ENCODE measurements at places on chromosomes 1 and 21.

GRCh38 chr1:182147136-182147820 lies 85.8 kb upstream of the ZNF648 start:
- DNase-seq = no peak

GRCh38 chr1:39293375-39294070 lies 89.0 kb downstream of the MACF1 start:
- DNase-seq = no peak

DNA sequence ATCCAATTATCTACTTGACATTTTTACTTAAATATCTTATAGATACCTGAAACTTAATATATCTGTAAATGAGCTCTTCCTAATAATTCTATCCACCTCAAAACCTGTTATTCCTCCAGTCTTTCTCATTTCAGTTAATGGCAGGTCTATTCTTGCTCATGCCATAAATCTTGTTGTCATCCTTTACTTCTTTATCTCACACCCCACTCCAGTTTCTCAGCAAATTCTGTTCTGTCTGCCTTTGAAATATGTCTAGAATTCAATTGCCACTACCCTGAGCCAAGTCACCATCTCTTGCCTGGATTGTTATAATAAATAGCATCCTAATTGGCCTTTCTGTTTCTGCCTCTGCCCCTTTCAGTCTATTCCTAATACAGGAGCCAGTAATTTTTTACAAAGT lies 105.8 kb downstream of the MAN1A2 start:
- DNase-seq = no peak

DNA sequence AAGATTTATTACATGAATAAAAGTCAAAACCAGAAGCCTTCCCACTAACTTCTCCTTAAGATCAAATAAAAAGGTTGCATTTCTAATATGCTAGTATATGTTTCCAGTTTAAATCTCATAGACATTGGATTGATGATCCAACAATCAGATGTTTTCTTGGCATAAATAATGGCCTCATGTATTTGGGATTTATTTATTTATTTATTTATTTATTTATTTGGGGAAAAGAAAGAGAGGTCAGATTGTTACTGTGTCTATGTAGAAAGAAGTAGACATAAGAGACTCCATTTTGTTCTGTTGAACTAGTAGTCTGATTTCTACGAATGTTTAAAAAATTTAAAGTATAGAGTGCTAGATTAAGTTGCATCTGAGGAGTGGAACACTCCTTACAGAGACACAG lies 422.4 kb downstream of the ADGRL2 start:
- DNase-seq = no peak

GRCh38 chr1:58883037-58883887 lies 99.4 kb upstream of the JUN start:
- DNase-seq = no peak

GRCh38 chr1:40421431-40422384 lies 28.6 kb upstream of the ZFP69B start:
- peak; percentile 100 for DNase-seq

DNA sequence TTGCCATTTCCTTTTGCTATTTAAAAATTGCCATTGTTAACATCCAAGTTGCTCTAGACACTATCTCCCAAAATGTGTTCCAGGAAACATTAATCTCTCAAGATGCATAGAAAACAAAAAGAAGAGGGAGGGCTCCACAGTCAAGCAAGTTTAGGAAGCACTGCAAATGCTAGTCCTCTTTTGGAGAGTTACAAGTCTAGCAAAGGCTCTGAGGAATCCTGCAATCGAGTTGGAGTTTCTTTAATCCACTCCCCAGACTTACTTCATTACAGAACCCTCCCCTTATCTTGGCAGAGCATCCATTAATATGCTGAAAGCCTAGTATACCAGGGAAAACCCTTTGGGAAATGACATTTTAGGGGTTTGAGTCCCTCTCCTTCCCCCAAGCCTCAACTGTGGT lies 147.9 kb downstream of the SYF2 start:
- no peak for DNase-seq

DNA sequence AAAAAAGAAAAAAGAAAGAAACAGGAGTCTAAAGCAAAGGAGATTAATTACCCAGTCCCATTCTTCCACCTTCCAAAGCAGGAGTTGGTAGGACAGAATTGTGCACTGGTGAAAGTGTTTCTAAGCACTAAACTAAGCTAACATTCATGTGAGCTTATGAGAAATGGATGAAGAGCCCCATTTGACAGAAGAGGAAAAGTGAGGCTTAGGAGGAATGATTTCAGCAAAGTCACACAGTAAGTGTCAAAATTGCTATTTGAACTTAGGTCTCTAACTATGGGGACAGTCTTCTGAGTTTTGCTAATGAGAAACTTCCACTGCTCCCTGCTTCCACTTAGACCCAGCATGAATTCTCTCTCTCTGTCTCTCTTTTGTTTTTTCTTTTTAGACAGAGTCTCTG lies 18.7 kb downstream of the LCK start:
- DNase-seq = no peak

DNA sequence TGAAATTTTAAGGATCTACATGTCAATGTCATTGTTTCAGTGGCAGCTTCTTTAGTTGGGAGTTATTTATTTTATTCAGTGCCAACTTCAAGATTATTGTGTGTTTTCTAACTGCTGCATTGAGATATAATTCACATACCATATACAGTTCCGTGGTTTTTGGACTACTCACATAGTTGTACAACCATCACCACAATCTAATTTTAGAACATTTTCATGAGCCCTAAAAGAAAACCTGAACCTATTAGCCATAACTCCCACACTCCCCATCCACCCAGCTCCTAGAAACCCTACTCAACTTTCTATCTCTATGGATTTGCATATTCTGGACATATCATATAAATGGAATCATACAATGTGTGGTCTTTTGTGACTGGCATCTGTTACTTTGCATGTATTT lies 220.0 kb downstream of the LRRC40 start:
- no peak for DNase-seq

DNA sequence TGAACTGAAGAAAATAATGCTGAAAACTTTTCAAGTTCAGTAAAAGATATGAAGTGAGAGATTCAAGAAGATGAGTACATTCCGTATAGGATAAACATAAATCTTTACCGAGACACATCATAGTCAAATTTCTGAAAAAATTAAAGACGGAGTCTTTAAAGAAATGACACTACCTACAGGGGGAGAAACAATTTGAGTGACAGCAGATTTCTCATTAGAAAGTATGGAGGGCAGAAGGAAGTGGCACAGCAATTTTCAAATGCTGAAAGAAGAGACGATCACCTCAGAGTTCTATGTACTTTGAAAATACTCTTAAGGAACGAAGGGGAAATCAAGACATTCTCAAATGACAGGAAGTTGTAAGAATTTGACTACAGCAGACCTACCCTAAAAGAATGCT lies 271.2 kb downstream of the ZP4 start:
- DNase-seq = no peak

- DNase-seq = no peak
Observed at GRCh38 chr1:152965853-152966252, 4.6 kb upstream of the SPRR4 start.

DNA sequence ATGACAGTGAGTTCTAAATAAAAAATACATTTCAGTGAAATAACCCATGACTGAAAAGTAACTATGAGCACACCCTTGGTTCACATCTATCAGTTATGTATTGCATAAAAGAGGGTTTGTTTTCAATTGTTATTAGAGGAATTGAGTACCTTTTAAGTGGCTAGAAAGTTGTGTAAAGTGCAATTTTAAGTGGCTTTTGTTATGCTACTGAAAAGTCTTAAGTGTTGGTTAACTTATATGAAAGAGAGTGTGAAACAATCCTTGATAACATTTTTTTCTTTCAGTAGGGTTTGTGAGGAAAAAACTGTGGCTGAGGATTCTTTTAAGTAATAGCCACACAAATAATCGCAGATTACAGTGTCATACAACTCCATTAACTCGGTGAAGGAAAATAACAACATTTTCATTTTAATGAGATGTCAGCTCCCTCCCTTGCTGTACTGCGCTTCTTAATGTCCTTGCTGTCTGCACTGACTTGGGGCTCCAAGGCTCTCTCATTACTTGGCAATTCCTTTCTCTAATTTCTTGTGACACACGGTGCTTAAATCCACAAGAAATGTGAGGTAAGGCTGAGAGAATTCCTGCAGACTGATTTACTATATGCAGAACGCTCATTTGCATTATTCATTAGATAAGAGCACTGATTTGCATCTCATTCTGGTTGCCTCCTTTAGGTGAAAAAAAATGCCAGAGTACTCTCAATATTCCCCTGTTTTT lies 40.6 kb downstream of the NTNG1 start:
- no peak for DNase-seq

GRCh38 chr1:53336146-53336545 lies 8.3 kb upstream of the LRP8 start:
- DNase-seq = no peak

DNA sequence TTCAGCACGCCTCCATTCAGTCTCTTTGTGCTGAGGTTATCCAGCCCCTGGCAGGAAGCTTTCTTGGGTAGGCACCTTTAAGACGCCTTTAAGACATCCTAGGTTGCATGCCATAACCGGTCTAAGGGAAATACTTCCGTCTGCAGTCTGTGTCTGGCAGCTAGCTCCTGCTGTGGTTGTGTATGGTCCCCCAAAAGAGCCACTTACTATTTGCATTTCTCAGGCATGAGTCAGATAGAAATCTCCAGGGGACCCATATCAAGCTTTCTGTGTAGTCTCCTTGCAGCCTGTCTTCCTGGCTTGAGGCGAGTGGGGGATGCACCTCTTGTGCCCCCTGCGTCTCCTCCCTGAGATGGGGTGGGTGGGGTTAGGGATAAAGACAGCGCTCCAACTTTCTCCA lies 10.0 kb upstream of the RYR2 start:
- DNase-seq = no peak

DNA sequence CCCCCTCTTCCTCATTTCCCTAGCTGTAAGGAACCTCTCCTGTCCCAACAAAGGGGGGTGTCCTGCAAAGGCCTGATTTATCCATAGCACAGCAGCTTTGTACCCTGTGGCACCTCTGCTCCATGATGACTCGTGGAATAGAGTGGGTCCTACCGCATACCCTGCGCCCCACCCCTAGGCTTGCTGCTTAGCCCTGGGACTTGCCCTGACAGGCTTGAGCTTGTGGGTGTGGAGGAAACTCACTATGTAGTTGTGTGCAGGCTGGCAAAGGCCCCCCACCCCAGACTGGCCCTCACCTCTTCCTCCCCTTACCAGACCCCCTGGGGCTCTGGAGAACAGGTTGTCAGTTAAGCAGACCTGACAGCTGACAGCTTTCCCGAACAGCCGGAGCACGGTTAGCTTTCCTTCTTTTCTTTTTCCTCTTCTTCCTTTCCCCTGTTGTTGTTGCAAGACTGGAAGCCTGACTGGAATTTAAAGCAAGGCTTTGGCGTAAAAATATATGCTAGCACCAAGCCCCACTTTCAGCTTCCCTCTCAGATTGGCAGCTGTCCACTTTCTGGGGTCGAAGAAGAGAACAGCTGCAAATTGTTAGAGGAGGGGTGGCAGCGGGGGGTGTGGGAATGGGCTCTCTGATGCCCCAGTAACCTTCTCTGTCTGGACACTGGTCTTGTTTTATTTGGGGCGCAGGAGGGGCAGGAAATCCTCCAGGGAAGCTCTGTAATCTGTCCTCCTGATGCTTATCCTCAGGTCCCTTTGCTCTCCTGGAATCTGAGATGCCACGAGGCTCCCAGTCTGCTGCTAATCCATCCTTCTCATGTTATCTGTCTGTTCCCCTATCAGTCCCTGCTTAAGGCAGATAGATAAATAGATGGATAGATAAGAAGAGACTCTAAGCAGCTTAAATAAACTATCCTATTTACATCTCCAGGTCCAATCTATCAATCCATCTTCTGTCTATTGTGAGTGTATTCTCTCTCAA lies 134.6 kb downstream of the BRINP2 start:
- no peak for DNase-seq

GRCh38 chr1:61089741-61090140 lies 7.4 kb downstream of the NFIA start:
- no peak for DNase-seq

GRCh38 chr1:59986516-59987310 lies 60.1 kb upstream of the CYP2J2 start:
- DNase-seq = no peak

GRCh38 chr1:195278644-195279043 lies 1329.6 kb downstream of the KCNT2 start:
- no peak for DNase-seq

DNA sequence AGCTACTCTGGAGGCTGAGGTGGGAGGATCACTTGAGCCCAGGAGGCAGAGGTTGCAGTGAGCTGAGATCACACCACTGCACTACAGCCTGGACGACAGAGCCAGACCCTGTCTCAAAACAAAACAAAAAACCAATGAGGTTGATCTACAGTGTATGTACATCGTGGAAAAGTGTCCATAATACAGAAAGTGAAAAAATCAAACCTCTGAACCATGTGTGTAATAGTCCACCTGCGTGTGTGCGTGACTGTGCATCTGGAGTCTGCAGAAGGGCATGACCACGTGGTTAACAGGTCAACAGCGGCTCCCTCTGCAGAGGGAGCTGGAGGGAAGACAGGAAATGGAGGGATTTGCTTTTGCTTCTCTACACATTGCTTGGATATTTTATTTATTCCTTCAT lies 32.4 kb upstream of the ENO1 start:
- peak; percentile 69 for DNase-seq

- no peak for DNase-seq
Observed at GRCh38 chr1:178367151-178367550, 129.6 kb downstream of the CLEC20A start.

GRCh38 chr1:21782868-21783678 lies at the start of gene USP48:
USP48 (minus strand) TSS chr1:21783149; CDS start chr1:21782957, 192 bp downstream.
- DNase-seq = peak; percentile 57

DNA sequence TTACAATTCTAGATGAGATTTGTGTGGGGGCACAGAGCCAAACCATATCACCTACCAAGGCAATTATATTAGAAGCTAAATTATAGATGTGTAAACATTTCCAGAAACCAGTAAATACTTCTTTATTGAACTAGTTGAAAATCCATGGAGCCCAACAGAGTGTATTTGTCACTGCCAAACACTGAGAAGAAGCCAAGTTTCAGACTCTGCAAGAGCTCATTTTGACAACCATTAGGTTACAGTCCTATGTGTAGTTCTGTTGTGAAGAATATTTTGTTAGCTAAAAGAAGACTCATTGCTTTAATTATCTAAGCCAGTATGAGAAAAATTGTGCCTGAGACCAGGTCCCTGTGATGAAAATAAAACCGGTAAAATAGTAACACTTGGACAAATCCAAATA lies 358.9 kb upstream of the SGIP1 start:
- no peak for DNase-seq

DNA sequence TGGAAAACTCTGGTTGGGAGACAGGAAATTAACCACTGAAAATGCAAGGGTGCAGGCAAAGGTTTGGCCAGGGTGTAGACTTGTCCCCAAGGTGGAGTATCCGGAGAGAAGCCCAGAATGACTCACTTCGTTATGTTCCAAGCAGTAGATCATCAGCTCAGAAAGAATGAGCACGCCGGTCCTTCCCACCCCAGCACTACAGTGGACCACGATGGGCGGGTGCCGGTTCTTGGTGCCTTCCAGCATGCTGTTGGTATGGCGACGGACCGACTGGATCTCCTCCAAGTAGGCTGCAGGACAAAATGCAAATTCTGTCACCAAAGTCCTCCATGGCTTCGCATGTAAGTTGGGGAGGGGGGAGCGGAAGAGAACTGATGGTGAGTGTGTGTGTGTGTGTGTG lies 83.4 kb downstream of the SMYD2 start:
- no peak for DNase-seq
